Lung (tissue), 17 donors: ENCODE measurements at places on chromosomes 1 and 21.

DNA sequence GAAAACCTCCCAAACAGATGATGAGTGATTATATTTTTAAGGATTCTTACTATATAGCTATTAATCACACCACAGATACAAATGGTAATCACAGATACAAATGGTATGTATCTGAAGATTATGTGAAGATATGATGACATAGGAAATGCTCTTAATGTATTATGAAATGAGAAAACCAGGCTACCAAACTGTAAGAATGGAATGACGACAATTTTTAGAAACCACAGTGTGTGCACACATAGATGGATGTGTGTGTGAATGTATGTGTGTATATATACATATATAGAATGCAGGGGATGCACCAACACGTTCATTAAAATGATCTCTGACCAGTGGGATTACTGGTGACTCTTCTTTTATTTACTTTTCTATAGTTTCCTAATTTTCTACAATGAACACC lies 21.5 kb upstream of the ENAH start:
- no peaks in the 10 kb centered on the region for H3K4me1 ChIP-seq
- no peaks in the 10 kb centered on the region for H3K27me3 ChIP-seq
- H3K36me3 ChIP-seq: no peaks in the 10 kb centered on the region
- DNase-seq: no peak
- no peak overlapping the region for H3K4me3 ChIP-seq

DNA sequence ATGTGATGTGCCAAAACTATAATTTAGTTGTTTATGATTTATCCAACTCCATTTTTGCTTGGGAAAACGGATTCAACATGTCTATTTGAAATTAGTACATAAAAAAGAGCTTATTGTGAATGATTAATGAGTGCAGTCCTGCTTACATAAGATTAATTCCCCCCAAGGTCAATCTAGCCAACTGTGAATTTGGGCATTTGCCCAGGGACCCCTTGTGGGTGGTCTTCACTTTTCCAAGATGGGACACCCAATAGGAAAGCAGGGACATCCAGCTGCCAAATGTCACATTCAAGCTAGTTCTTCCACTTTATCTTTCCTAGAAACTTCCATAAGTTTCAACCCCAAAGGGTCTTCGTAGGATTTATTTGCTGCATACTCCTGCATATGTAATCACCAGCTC lies 362.4 kb upstream of the PKN2 start:
- no peak overlapping the region for H3K27ac ChIP-seq
- no peaks in the 10 kb centered on the region for H3K36me3 ChIP-seq
- no peaks in the 10 kb centered on the region for H3K27me3 ChIP-seq
- H3K4me1 ChIP-seq: peaks cover 7% of the 10 kb centered on the region

DNA sequence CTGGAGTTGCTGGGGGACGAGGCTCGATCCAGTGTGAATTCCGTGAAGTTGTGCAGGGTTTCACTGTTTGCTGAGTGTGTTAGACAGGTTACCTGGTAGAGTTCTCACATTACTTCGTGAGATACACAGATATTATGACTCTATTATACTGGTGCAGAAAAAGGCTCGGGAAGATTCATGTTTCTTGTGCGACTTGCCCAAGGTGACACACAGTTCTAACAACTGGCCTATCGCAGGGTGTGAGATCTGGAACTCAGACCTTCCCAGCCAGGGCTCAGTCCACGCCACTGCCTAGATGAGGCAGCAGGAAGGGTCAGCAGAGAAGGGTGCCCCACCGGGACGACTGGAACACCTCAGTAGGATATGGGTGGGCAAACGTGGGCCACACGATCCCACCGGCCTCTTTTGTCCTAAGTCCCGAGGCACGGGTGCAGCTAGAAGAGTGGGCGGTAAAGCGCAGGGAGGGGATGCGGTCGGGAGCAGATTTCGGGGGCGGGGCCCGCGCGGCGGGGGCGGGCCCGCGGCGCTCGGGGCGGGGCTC lies 296 bp upstream of the RNPEP start:
- H3K4me3 ChIP-seq: peak overlapping the region; percentile 85
- peak; percentile 69 for DNase-seq
- peaks cover 11% of the 10 kb centered on the region for H3K4me1 ChIP-seq
- H3K27me3 ChIP-seq: no peaks in the 10 kb centered on the region

DNA sequence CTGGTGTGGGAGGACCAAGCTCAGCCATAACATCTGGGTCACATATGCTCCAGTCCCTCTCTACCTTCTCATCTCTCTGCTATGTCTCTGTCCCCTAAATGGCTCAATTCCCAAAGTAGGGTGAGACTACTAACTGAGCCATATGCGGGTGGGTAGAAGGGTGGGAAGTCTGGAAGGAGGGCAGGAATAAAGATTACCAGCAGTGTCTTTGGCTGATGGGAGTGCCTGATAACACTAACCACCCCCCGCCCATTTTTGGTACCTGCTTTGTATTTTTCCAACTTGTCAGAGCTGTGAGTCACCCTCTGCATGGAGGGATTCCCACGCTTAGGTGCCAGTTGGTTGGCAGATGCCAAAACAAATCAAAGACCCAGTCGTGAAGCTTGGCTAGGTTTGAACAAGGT lies 14.9 kb upstream of the SSBP3 start:
- no peaks in the 10 kb centered on the region for H3K36me3 ChIP-seq
- H3K27me3 ChIP-seq: no peaks in the 10 kb centered on the region
- DNase-seq: no peak
- H3K4me1 ChIP-seq: no peaks in the 10 kb centered on the region
- H3K27ac ChIP-seq: no peak overlapping the region
